ENCODE measurements at places on chromosomes 16 and 17.

DNA sequence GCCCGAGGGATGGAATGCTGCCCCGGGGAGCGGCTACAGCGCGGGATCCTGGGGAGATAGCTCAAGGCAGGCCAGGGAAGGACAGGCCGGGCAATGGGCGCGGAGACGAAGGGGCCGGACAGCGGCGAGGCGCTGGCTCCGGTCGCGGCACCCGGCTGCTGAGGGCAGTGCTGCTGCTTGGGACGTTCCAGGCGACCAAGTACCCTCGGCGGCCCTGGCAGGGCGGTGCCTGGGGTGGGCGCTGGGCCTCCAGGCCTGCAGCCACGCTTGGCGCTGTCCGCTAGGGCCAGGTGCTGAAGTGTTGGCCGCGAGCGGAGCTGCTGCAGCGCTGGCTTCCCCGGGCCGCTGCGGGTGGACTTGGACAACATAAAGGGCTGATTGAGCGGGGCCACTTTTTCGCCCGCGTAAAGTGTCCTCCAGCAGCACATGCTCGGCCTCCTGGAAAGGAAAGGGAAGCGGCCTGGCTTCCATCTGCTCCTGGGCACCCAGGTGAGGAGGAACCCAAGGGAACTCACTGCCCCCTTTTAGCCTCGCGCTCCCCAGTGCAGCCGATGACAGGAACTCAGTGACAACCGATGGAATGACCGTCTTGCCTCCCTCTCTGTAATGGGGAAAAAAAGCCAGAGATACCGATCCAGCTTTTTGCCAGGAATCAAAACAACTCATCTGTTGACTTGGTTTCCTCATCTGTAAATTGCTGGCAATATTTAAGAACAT, 23.7 kb downstream of the CLEC3A start:
- DNase-seq, result no peak

DNA sequence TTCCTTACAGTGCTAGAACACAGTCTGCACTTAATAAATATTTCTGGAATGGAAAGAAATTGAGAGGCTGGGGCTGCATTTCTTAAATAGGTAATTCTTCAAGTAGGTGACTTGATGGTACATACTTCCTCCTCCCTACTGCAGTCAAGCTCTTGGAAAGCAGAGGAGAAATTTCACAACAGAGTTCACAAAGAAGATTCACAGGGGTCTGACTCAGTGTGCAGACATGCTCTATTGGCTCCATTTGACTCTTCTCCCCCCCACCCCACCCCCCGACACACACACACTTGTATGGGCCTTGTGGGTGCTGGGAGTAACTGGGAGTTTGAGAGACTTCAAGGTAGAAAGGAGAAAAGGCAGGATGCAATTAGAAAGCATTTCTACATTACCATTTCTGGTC, 6.2 kb upstream of the MYOCD start:
- DNase-seq, result no peak

GRCh38 chr17:75231071-75231470, 25.6 kb downstream of the NUP85 start:
- no peak for DNase-seq

DNA sequence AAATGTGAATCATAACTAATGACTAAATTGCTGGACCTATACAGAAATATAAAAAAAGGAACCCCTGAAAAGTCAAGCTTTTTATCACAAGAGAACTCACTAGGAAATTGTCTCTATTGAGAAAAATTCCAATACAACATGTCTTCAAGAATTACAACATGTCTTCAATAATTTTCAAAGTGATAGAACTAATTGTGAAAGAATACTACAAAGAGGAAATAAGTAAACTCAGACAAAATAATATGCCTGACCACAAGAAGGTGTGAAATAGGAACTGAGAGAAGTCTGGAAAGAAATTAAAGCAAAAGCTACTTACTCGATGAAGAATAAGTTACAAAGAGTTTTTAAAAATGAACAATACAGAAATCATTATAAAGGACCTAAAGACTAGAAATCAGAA, 29.9 kb upstream of the OR1G1 start:
- no peak for DNase-seq

DNA sequence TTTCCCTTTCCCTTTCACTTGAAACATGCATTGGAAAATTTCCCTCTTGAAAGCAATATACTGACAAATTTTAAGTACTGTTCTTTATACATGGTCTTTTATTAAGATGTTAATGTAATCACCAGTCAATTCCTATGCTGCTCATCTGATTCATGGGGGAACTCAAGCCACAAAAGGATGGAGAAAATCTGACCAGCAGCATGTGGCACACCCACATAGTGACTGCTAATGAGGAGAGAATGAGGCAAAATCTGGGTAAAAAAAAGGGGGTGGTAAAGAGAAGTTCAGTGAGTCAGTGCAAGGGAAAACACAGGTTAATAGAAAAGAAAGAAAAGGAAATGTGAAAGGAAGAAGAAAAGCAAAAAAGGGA, 11.3 kb downstream of the RFFL start:
- DNase-seq, result no peak

DNA sequence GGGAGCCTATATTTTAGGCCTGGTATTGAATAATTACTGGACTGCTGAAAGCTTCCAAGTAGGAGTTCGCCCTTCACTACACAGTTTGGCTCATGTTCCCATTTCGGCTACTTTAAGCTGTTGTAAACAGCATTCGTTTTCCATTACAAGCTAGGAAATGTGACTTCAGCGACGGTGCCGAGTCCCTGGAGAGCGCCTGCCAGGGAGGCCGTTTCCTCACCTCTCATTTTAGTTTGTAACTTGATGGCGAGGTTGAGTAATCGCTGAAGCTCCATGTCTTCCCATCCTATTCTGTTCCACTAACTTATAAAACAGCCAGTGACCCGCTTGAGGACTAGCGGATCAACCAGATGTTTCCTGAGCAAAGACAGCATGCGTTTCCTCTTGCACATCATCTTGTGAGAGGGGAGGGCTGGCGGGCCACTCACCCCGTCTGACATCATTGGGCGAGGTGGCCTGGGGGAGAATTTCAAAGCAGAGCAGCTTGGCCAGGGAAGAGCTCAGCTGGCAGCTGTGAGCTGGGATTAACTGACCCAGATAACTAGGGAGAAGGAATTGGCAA, 32.9 kb downstream of the PCTP start:
- DNase-seq, result no peak

Data from activated naive CD4-positive, alpha-beta T cell (primary cell).